Stimulated activated CD8-positive, alpha-beta memory T cell treated with anti-CD3 and anti-CD28 coated beads, Interleukin-7, amount 100 ng/mL, for 1 hour (primary cell): ENCODE measurements at places on chromosomes 4 and X.

DNA sequence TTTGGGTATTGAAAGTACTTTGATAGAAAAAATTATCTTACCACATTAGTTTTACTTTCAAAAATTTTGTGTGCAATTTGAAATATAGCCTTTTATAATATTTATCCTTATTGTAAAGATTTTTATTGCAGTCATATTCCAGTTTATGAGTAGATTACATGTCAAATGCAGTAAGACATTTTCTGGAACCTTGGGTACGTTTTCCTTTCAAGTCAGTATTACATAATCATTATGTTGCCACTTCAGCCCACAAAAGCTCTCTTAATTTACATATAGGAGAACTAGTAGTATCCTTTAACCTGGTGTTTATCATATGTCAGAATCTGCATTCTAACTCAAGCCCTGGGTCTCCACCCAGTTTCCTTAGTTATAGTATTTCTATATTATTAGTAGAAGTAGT lies 98.5 kb downstream of the CENPC start:
- no peak for DNase-seq

DNA sequence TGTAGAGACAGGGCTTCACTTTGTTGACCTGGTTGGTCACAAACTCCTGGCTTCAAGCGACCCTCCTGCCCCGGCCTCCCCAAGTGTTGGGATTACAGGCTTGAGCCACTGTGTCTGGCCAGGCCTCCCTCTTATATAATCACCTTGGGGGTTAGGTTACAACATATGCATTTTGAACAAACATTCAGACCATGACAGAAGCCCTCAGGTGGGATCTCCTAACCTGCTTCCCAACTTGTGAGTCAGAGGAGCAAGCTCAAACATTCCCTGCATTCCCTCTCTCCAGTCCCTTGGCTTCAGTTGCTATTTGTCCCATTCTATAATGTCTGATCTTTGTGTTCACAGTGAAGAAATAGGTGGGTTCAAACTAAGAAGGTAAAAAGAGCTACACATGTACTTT lies 76.5 kb upstream of the NRK start:
- no peak for DNase-seq

DNA sequence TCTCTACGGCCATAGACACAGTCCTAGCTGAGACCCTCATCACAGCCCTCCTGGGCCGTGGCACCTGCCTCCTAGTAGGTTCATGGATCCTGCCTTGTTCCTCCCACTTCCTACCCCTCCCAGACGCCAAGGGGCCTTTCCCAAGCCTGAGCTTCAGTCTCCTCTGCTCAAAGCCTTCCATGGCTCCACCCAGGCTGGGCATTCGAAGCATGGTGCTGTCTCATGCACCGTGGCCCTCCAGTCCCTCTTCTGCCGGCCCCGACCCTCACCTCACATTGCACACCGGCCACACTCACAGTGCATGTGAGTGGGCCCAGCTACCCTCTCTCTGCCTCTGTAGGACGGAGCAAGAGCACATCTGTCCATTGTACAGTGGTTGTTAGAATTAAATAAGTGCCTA lies 21.7 kb upstream of the KIAA0232 start:
- DNase-seq, result no peak

- DNase-seq, result no peak
Observed at GRCh38 chr4:70855464-70855863, 15.8 kb upstream of the GRSF1 start.

DNA sequence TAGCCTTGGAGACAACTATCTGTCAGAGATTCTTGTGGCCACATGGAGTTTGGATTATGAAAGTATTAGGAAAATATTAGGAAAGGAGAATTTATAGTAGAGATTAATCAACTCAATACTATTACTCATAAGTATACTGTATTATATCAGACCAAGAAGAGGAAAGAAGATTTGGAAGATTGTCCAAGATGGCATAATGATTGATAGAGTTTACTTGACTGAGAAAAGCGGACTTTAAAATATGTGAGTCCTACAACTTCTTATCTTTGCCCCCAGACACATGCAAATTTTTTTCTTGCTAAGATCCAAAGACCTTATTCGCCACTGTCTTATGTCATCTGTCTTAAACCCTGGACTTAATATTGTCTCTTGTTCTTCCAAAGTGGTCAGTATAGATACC lies 54.8 kb upstream of the SHISA3 start:
- DNase-seq, result no peak

DNA sequence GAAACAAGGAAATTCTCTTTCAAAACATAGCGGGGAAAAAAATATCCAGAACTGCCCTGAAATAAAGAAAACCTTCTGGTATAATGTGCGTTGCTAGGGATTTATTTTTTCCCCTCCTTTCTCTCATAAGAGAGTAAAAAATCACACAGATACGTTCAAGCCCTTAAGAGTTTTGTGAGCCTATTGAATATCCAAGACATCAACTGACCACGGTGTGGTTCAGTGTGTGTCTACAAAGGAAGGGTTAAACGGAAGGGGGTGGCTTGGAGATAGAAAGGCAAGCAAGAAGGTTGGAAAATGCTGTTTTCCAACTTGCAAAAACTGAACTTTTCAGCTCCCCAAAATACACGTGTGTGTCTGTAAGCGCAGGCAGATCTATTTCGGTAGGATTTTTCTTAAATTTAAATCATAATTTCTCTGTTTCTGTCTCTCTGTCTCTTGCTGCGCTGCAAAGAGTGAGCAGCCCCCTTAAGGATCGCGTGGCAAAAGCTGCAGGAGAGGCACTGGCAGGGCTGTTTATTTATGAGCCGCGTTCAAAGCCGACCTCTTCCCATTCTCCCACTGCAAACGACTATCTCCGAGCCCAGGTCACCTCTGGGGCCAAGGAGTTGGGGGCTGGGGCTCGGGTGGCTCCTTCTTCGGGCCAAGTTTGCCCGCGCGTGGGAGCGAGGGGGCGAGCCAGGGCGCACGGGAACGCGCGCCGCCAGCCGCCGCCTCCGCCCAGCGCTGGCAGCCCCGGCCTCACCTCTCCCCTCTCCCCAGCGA lies 492 bp upstream of the SLIT2 start:
- DNase-seq, result no peak

GRCh38 chr4:57041020-57041419 lies 62.3 kb downstream of the POLR2B start:
- DNase-seq, result no peak
